ENCODE measurements at places on chromosomes 3 and 15.

DNA sequence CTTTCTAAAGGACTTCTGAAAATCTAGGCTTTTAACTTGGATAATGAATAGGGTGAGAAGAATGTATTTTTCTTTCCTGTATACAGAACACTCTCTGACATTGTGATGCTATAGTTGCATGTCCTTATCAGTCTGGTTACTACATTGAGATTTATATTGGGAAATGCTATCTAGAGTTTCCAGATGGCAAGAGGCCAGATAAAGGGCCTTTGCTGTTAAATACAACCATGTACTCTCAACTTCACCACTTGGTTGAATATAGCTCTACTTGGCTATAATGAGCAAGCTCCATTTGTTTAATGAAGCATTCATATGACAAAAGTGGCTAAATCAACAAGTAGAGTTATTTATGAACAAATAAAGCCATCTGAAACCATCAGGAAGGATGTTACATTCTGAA is 91.0 kb downstream of the IGSF11 start:
- DNase-seq = no peak

DNA sequence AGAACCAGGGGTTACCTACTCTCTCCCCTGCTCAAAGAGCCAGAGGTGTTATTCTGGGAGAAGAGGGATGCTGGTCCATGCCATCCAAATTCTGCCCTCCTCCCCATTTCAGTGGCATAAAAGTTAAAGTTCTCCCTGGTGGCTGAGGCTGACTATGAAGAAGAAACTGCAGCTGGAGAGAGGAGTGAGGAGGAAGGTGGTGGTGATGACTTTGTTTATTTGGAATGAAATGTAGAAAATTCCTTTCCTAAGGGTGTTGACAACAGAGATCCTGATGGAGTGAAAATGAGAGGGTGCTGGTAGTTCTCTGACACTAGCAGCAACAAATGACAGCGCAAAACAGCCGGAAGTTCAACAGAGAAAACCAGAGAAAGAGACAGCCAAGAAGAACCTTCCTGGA is 100.4 kb downstream of the PCCB start:
- DNase-seq = no peak

- DNase-seq = no peak
These were observed 29.9 kb downstream of the CLDN11 start for GRCh38 chr3:170448584-170448983.

DNA sequence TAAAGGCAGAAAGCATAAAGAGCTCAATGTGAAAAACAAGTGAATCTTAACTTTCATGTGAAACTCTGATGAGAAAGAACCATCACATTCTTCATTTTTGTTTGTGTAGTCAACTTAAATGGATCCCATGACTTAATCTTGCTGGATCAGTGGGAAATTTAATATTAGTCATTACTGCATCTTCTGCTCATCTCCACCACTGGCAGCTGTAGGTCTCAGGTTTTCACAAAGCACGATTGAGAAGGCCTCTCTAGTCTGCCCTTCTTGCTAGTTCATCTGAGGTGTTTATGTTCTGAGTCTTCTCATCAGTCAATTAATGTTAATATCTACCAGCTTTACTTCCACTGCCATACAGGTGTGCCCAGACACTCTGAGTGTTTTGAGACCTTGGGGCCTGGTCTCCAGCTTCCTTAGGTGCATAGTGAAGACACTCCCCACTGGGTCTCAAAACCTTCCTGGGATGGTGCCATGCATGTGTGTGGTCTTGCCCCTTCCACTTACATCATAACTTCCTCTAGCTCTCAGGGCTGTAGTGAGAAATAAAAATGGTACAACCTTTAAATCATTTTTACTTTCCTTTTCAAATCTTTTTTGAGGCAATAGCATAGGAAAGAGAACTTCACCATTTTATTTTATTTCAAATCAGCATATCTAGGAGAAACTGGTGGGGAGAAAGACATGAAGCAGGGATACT is 421.6 kb upstream of the CBLB start:
- DNase-seq = no peak

- DNase-seq = no peak
These were observed 837.1 kb downstream of the AGBL1 start for GRCh38 chr15:86916671-86917360.

DNA sequence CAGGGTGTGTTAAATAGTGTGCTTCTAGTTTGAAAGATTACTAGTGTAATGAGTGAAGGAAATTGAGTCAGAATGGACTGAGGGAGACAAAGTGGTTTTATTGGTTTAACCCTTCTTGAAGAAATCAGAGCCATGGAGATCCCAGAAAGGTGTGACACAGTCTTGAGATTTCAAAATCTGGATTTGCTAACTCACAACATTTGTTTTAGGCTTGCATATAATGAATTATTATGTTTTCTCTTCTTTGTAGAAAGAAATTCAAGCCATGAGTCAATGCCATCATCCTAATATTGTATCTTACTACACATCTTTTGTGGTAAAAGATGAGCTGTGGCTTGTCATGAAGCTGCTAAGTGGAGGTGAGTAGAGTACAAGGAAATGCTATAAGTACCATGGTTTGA is 25.1 kb downstream of the OXSR1 start:
- no peak for DNase-seq

GRCh38 chr3:73933585-73933984 is 308.8 kb upstream of the PDZRN3 start:
- no peak for DNase-seq

- peak; percentile 82 for DNase-seq
These were observed 18.0 kb upstream of the RYR3 start for GRCh38 chr15:33292717-33293307.

DNA sequence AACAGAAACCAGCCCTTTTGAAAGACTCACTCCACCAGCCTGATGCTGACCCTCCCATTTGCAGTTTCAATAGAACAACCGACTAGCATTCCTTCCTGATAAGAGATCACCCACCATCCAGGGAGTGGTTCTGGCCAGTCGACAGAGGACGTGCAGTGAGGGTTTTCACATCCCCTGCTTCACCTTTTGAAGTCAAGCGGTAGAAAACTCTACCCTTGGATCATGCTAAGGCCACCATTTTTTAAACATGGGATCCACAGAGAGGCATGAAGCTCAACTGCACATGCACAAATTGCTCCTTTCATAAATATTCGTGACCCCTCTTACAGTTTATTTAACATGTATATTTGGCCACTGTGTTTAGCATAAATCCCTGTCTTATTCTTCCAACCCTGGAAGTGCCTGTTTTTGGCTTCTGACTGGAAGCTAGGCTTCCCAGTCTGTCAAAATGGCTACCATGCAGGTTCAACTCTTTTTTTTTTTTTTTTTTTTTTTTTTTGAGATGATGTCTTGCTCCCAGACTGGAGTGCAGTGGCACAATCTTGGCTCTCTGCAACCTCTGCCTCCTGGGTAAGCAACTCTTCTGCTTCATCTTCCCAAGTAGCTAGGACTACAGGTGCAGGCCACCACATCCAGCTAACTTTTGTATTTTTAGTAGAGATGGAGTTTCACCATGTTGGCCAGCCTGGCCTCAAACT is 1.0 kb upstream of the THUMPD3 start:
- no peak for DNase-seq

DNA sequence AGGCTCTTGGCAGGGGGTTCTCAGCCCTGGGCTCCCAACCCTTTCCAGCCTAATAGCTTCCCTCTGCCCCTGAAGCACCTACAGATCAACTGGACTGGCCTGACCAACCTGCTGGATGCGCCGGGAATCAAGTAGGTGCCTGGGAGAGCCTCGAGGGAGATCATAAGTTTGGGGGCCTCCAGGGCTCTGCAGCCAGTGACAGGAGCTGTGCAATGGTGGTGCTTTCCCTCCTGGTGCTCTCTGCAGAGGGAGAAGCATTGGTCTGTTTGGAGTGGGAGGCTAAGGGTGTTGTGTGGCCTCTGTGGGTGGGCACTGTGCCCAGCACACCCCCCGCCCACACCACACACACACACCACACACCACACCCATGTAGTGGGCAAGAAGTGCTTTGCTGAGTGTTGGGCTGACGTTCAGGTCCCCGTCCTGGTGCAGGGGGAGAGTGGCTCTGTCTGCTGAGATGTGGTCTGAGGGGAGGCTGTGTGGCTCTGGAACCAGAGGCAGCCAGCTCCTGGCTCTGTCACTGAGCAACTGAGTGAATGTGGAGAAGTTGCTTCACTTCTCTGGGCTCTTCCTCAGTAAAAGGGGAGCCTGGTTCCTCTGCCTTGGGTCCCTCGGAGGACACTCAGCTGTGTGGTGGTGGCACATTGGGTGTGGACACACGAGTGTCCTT is 26.3 kb downstream of the ESYT3 start:
- no peak for DNase-seq

DNA sequence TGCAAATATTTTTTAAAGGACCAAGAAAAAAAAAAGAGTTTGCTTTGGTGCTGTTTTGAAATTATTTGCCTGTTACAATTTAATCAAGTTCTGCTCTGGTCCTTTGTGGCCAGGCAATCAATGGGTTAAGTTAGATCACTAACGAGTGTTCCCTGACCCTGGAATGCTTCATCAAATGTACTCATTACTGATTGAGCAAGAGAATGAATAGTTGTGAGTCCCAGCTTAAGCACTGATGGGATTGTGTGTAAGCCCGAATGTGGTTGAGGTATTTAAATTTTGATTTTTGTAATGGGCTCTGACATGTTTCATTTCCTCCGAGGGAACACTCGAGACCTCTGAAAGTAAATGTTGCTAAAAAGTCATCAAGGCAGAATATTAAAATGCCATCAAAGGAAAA is 699.1 kb downstream of the MCTP2 start:
- no peak for DNase-seq

GRCh38 chr3:139642996-139643395 is 34.8 kb downstream of the NMNAT3 start:
- no peak for DNase-seq

- DNase-seq = no peak
These were observed 355.3 kb downstream of the TBC1D5 start for GRCh38 chr3:17387108-17387507.

DNA sequence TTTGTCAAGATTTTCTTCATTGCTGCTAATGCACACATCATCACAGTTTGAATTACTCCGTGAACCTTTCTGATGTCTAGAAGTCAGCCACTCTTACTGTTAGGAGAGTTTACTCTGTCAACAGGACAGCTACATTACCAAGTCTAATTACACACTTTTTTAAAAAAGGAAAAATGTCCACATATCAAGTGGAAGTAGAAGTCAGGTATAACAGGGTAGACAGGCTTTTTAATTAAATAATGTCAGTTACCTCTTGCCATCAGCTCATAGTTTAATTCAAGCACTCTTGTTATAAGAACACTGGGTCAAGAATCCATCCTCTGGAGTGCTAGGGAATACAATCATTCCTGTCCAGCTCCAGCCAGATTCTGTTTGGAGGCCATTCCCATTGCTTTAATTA is 232.8 kb downstream of the TAFA4 start:
- DNase-seq = no peak

DNA sequence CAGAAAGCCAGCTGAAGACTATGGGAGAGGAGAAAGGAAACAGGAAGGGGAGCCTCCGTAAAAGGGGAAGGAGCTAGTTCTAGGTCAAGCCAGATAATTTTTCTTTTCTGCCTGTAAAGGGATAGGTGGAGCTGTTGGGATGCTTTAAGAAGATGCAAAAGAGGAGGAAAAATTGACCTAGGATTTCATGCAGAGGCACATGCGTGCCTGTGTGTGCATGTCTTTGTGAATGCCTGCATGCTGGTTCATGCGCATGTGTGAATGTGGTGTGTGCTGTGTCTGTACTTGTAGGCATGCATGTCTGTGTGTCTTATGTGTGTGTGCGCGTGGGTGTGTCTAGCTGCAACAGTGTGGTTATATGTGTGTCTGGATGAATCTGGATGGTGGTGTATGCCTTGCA is 27.3 kb downstream of the CCDC33 start:
- DNase-seq = no peak

DNA sequence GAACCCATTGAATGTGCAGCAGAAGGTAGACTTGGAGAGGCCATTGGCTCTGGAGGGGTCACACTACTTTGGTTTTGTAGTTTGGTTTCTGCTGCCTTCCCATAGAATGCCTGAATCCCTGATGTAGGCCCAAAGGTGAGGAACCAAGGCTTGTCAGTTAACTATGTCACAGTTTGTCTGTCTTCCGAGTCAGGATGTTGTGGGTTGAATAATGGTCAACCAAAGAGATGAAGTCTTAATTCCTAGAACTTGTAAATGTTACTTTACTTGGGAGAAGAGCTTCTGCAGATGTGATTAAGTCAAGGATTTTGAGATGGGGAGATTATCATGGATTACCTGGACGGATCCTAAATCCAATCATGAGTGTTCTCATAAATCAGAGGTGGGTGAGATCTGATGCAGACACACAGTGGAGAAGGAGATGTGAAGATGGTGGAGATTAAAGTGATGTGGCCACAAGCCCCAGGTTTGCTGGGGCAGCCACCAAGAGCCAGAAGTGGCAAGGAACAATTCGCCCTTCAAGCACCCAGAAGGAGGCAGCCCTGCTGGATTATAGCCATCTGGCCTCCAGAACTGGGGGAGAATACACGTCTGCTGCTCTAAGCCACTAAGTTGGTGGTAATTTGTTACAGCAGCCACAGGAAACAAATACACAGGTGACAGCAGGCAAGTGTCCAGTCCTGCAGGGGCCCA is 2.3 kb upstream of the CCR8 start:
- no peak for DNase-seq

GRCh38 chr3:167450195-167450594 is 23.6 kb downstream of the SERPINI2 start:
- no peak for DNase-seq

DNA sequence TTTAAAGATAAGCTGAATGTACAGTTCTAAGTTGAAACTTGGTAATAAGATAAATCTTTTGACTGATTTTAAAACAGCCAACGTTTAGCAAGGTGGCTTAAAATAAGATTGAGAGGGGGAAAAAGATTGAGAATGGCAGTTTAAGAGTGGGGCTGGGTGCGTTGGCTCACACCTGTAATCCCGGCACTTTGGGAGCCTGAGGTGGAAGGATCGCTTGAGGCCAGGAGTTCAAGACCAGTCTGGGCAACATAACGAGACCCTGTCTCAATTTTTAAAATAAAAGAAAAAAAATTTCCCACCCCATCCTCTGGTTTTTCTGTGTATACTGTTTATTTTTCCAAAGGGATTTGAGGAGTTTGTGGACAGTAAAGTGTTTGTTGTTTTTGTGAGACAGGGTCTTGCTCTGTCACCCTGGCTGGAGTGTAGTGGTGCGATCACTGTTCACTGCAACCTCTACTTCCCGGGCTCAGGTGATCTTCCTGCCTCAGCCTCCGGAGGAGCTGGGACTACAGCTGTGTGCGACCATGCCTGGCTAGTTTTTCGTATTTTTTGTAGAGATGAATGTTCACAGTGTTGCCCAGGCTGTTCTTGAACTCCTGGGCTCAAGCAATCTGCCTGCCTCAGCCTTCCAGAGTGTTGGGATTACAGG is 3.0 kb downstream of the MAPK6 start:
- DNase-seq = no peak

DNA sequence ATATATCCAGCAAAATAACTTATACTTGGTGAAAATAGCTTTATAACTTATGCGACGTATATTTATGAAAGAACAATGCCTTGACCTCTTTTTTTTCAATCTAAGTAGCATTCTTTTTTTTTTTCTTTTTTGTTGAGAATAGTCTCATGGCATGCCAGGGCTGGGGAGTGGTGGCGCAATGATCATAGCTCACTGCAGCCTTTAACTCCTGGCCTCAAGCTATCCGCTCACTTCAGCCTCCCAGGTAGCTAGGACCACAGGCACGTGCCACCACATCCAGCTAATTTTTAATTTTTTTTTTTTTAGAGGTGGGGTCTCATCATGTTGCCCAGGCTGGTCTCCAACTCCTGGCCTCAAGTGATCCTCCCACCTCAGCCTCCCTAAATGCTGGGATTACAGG is 43.5 kb downstream of the RAB8B start:
- no peak for DNase-seq

Measured in dermis blood vessel endothelial cell (primary cell).